ENCODE measurements at places on chromosomes 1 and 21.

DNA sequence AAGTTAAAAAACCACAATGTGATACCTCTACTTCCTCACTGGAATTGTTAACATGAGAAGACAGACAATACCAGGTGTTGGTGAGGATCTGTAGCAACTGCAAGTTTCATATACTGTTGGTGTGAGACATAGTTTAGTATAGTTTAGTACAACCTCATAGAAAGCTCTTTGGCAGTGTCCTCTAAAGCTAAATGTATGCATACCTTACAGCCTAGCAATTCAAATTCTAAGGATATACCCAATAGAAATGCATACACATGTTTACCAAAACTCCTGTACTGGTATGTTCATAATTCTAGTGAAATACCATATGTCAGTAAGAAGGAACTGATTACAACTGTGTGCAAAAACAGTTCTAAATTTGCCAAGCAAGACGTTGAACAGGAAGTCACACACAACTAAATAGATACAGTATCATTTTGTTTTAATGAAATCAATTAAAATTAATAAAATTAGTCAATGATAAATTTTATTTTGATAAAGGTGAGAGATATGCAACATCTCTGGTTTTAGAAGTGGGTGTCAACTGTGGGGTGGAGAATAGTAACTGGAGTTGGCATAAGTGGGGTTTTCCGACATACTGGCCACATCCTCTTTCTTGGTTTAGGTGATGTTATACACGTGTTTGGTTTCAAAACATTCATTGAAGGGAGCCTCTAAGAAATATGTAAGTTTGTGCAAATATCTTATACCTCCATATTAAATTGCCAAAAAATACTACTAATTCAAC, 450.7 kb downstream of the PTPRC start:
- DNase-seq = no peak

DNA sequence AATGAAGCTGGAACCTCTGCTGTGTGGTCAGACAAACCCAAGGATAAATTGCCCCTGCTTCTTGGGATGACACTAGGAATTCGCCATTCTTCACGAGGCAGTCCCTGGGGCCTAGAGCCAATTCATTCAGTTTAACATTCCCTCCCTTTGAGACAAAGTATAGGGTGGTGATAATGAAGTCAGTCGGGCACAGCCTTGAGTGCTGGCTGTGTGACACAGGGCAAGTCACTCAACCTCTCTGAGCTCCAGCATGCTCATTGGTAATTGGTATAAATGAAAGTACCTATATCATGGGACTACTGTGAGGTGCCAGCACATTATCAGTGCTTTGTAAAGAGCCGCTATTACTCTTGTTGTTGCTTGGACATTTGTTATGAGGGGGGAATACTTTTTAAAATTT, 64.9 kb upstream of the DIRAS3 start:
- no peak for DNase-seq

DNA sequence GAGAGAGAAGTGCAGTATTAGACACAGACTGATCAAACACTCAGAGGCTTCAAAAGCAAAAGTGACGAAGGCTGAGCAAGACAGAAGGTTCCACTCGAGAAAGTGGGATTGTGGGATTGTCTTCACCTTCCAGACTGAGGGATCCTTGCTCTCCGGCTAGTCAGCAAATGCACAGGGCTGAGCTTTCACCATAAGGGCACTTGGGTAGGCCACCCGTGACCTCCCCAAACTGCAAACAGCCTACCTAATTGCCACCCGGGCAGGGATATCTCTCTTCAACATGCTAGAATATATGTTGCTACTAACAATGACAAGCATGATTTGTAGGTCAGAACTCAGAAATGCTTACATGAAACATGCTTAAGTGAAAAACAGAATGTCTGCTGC, 35.3 kb upstream of the RIPK4 start:
- no peak for DNase-seq

GRCh38 chr1:157315544-157315943, 177.3 kb upstream of the ETV3 start:
- no peak for DNase-seq

DNA sequence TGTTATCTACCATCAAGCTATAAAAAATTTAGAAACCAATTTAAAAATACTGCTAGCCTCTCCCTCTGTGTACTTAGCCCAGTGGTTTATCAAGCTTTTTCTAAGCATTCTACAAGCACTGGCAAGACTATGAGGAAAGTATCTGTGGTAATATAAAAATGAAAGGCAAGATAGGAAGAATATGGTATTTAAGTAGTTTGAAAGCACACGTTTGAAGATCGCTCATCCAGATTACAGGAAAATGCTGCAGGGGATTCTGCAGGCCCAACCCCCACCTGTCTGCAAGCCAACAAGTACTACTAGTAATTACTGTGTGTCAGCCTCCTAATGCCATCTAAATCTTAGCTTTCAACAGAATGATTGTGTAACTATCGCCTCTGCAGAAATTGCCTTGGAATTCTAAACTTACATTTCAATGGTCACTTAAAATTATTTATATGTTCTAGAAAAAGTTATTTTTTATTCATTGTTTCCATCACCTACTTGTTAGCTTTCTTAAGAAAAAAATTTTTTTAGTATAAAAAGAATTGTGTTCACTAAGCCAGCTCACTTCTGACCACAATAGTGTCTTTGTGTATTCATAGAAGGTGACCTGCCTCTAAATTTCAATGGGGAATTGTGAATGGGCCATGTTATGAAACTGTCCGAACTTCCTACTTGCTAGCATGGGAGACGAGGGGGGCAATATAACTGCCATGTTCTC, 8.5 kb downstream of the ERRFI1 start:
- DNase-seq = no peak

DNA sequence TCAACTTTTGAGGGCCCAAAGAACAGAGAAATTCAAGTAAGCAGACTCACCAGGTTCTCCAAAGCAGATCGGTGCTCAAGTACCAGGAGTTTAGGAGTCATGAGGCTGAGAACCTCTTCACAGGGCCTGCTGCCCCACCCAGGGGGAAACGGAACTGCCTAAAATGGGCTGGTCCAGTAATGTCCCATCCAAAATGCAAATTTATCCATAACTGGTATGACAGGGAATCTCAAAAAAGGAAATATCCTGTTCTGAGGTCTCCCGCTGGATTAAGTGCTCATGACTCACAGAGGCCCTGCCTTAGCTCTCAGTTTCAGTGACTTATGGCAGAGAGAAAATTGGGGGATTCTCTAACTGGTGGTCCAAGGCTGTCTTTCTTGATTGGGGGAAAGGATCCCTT, 9.3 kb downstream of the SPRR2G start:
- no peak for DNase-seq

DNA sequence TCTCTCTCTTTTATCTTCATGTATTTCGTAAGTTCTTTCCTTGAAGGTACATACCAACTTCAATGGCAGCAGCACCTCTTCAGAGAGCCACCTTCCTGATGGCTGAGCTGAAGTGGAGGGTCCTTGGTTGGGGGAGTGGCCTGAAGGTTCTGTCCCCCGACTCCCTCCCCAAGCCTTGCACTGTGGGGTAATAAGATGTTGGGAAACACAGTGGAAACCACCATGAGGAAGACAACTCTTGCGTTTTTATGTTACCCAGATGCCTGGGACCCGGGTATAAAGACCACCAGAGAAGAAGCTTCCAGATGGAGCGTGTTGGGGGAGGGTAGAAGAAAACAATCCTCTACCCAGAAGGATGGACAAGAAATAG, 794 bp downstream of the KRTAP12-3 start:
- DNase-seq = no peak

DNA sequence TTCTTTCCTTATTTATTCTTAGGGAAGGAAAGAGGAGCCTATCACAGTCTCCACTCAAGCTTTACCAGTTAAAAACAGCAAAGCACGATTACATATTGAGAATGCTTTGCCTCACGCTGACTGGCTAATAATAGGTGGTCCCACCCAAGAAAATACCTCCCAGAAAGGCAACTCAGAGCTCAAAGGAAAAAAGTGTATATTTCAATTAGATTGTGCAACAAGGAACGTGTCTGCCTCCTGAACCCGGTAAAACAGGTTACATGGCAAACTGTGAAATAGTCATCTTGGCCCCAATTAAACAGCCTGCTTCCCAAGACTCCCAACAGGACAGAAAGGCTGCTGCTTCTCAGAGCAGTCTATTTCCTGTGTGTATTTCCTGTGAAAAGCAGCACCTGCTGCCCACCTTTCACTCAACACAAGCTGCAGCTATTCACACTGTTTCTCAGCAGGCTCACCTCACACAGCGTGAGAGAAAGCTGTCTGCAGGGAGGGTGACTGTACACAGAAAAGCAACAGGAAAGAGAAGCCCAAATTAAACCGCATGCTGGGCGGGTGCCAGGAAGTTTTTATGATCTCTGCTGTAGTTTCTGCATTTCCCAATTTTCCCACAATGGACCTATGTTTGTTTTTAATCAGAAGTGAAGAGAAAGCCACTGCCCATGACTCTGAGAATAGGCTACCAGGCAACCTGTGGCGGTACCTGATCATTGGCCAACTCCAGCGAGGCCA, 44.0 kb downstream of the URB1 start:
- no peak for DNase-seq

- no peak for DNase-seq
Observed at GRCh38 chr1:196380316-196380715, 227.9 kb downstream of the KCNT2 start.

- no peak for DNase-seq
Observed at GRCh38 chr1:115063228-115063901, 25.9 kb downstream of the TSPAN2 start.

DNA sequence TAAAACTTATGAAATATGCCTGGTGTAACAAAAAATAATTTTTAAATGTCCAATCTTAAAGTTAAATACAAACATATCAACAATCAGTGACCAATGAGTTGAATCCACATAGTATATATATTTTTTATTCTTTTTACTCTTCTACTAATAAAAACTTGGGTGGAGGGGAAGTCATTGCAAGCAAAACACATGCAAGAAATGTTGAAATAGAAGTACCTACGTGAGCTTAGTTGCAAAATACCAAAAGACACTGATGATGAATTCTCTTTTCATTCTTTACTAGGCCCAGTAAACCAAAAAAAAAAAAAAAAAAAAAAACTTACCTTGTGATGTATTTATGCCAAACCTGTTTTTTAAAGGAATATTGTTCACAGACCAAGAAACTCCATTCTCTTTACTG, 26.4 kb upstream of the PLA2G4A start:
- DNase-seq = no peak

GRCh38 chr1:20051218-20051829, 18.7 kb upstream of the PLA2G5 start:
- no peak for DNase-seq

- no peak for DNase-seq
Observed at GRCh38 chr1:89720839-89721238, 87.9 kb downstream of the LRRC8C start.

DNA sequence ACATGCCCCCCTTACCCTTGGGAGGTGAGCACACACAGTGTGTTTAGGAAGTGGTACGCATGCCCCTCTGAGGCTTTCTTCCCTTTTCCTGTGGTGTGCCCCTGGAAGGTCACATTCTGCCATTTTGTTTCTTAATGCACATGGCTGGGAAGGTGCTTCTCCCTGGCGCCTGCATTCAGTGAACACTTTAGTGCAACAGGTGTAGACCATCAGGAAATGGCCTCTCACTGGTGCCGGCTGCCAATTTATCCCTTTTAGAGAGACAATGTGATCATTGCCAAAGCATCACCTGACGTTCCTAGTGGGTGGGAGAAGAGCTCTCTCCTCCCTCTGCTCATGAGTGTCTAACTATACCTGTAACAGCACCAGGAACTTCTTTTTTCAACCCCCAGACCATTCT, 51.8 kb upstream of the PDE9A start:
- DNase-seq = no peak

GRCh38 chr1:54335755-54336108, 70.5 kb downstream of the SSBP3 start:
- DNase-seq = no peak

- no peak for DNase-seq
Observed at GRCh38 chr21:45477176-45478114, 64.8 kb downstream of the SLC19A1 start.

GRCh38 chr1:68293609-68294366, 61.5 kb upstream of the WLS start:
- no peak for DNase-seq

DNA sequence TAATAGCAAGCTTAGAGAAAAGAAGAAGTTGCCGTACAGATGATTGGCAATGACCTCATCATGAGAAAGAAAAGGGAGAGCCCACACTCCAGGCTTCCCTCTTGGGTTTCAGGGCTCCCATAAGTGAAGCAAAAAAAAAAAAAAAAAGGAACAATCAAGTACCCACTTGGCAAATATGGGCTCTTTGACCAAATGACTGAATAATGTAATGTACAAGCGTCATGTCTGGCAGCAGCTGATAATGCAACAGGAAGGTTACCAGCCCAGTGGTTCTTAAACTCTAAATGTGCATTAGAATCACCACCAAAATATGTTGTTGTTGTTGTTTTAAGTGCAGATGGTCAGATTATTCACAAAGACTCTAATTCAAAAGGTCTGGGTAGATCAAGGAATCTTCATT, 13.5 kb downstream of the TNFSF4 start:
- DNase-seq = no peak

DNA sequence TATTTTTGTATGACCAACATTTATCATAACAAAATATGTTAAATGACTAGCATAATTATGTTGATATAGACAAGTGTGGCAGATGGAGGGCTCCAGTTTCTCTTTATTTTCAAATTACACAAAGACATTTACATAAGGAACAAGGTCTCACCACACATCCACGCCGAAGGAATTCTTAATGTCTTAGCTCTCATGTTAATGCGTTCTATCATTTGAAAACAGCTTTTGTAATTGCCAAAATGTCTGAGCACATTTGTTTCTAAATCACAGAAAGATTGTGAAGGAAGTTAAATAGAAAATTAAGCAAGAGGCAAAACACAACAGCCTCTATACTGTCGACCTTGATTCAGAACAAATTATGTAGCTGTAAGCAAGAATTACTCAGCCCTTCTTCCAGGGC, 223.0 kb upstream of the NR5A2 start:
- no peak for DNase-seq

DNA sequence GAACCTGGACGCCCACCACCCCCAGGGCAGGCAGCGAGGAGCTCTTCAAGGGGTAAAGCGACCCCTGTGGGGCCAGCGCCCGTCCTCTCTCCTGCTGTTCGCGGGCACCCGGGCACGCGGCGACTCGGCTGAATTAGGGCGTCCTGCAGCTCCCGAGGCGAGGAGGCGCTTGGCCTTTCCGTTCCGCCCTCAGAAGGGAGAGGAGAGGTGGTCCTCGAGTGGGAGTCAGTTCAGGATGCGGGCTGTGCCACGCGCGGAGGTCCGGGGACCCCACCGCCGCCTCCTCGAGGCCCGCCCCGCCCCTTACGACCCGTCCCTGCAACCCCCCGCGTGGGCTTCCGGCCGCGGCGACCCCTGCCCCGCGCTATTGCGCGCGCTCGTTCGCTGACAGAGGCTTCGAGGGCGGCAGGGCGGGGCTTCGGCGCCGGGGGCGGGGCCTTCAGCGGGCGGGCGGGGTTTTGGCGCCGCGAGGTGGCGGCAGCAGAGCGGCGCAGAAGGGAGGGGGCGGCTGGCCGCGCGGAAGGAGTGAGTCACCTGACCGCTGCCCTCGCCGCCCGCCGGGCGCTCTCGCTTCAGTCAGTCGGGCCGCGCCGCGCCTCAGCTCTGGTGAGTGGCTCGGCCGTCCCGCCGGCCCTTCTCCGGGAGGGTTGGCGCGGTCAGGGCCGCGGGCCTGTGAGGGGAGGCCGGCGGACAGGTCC, at the start of gene BACH1:
TSS of gene BACH1 (plus strand) at position 575 of the 698 bp plus-strand sequence. CDS start 22,359 bp downstream, outside the sequence.
- DNase-seq = peak; percentile 91

GRCh38 chr1:91836331-91837040, 49.5 kb downstream of the TGFBR3 start:
- DNase-seq = no peak

Measured in T-helper 2 cell (primary cell).